Left ventricle myocardium inferior (tissue), 1 donor: ENCODE measurements at places on chromosomes 3 and 15.
A peak's percentile ranks its signal among the peaks of the same experiment; 100 is the strongest.

GRCh38 chr3:100740207-100740606 is 30.9 kb downstream of the TFG start:
- H3K36me3 ChIP-seq = peaks cover 96% of the 10 kb centered on the region
- no peak overlapping the region for H3K4me3 ChIP-seq
- H3K27ac ChIP-seq = no peak overlapping the region
- peaks cover 56% of the 10 kb centered on the region for H3K4me1 ChIP-seq
- no peaks in the 10 kb centered on the region for H3K27me3 ChIP-seq

- H3K4me1 ChIP-seq = no peaks in the 10 kb centered on the region
- no peak overlapping the region for H3K4me3 ChIP-seq
- H3K36me3 ChIP-seq = no peaks in the 10 kb centered on the region
Measured at GRCh38 chr15:48925714-48926223, 38.0 kb downstream of the SHC4 start.

GRCh38 chr3:46301122-46301835 is 52.6 kb upstream of the CCR2 start:
- H3K27ac ChIP-seq = peak overlapping the region; percentile 40
- no peak for DNase-seq
- H3K36me3 ChIP-seq = no peaks in the 10 kb centered on the region
- no peak overlapping the region for H3K4me3 ChIP-seq
- H3K27me3 ChIP-seq = peaks cover 13% of the 10 kb centered on the region
- H3K4me1 ChIP-seq = no peaks in the 10 kb centered on the region

- H3K4me1 ChIP-seq = no peaks in the 10 kb centered on the region
- H3K27ac ChIP-seq = no peak overlapping the region
- H3K4me3 ChIP-seq = peak overlapping the region; percentile 54
- peaks cover 52% of the 10 kb centered on the region for H3K27me3 ChIP-seq
- DNase-seq = peak; percentile 20
Measured at GRCh38 chr3:105353485-105354161, 13.1 kb upstream of the ALCAM start.

DNA sequence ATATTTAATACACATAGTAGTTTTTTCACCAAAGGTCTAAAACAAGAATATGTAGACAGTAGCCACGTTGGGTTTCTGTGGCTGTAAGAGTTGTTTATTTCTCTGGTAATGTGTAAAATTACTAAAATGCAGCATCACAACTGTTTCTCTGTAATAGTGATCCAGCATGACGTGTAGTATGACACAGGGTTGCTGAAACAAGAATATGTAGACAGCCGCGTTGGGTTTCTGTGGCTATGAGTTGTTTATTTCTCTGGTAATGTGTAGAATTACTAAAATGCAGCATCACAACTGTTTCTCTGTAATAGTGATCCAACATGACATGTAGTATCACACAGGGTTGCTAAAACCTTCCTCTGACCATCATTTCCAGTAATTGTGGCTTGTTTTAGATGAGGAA is 153.6 kb upstream of the ZNF717 start:
- no peaks in the 10 kb centered on the region for H3K27me3 ChIP-seq
- no peak overlapping the region for H3K27ac ChIP-seq
- no peaks in the 10 kb centered on the region for H3K4me1 ChIP-seq
- H3K4me3 ChIP-seq = no peak overlapping the region
- DNase-seq = no peak

DNA sequence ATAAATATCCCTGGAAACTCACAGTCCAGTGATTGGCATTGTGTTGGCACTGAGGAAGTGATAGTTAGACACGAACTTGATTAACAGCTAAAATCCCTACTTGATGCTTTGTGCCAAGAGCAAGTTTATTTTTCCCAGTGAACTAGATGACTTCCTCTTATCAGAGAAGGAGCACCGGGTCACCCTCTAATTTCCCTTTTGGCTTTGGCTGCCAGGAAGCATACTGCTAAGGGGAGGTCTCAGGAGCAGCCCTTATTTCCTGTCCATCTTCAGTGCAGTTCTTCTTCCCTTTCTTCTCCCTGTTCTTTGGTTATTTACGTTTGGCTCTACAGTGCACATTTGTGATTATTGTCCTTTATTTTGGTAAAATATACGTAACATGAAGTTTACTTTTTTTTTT is 13.0 kb downstream of the FBLN2 start:
- H3K4me1 ChIP-seq = peaks cover 72% of the 10 kb centered on the region
- peak overlapping the region; percentile 70 for H3K27ac ChIP-seq
- peaks cover 12% of the 10 kb centered on the region for H3K27me3 ChIP-seq
- DNase-seq = no peak
- H3K36me3 ChIP-seq = no peaks in the 10 kb centered on the region

DNA sequence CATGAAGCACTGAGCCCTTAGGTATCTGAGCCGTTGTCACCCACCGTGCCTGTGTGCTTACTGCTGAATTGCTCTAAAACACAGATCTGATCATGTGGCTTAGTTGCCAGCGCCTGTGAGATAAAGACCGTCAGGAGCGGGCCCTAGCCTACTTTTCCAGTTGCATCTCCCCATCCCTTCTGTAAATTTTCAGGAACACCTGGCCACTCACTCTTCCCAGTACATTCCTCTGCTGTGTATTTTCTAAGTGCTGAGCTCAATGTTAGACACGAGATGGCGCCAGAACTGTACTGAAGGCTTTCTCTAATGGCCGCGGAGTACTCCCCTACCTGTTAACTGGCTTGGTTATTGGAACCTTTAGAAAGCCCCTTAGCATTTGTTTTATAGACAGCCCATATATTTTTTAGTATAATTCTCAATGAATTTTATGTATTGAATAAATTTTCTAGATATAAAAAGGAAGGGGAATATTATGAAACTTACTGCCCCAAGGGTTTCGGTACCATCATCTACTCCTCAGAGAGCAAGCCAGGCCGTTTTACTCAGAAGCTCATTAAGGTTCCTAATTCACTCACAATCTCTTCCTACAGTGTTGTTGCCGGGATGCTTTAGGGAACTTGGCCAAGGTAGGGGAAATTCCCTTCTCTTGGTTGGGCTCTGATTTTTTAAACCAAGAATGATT is 16.7 kb upstream of the WNT7A start:
- H3K27ac ChIP-seq = no peak overlapping the region
- H3K4me3 ChIP-seq = peak overlapping the region; percentile 75
- H3K36me3 ChIP-seq = peaks cover 14% of the 10 kb centered on the region
- no peaks in the 10 kb centered on the region for H3K27me3 ChIP-seq

DNA sequence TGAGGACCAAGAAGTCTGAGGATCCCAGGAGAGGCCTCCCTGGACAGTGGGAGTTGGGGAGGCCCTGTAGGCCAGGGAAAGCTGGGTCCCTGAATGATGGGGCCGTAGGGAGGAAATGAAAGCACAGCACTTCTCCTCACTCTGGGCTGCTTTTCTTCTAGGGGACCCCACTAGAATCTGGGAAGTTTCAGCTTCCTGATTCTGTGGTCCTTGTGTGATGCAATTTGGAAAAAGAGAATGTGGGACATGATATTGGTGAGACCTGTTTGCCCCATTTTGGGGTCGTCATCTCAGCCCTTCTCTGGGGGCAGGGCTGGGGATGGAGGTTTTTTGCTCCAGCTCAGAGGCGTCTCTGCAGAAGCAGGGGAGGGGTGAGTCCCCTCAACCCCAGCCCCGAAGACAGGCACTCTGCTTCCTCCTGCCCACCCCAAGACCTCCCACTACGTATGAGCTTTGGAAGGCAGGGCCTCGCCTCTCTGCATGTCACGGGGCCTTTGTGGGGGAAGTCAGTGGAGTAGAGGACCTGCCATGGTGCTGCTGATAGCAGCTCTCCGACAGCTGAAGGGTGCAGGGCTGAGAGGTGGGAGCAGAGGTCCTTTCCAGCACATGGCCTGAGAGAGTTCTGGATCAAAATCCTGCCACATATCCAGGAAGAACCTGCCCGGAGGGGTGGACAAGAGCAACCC is 1.5 kb upstream of the SNX22 start:
- no peak overlapping the region for H3K4me3 ChIP-seq
- H3K27ac ChIP-seq = no peak overlapping the region
- H3K36me3 ChIP-seq = peaks cover 14% of the 10 kb centered on the region
- DNase-seq = no peak
- peaks cover 21% of the 10 kb centered on the region for H3K27me3 ChIP-seq
- H3K4me1 ChIP-seq = peaks cover 54% of the 10 kb centered on the region

GRCh38 chr3:25584011-25584789 is 80.5 kb downstream of the TOP2B start:
- no peak for DNase-seq
- peaks cover 26% of the 10 kb centered on the region for H3K4me1 ChIP-seq
- peaks cover 36% of the 10 kb centered on the region for H3K36me3 ChIP-seq
- H3K4me3 ChIP-seq = no peak overlapping the region
- H3K27me3 ChIP-seq = no peaks in the 10 kb centered on the region

DNA sequence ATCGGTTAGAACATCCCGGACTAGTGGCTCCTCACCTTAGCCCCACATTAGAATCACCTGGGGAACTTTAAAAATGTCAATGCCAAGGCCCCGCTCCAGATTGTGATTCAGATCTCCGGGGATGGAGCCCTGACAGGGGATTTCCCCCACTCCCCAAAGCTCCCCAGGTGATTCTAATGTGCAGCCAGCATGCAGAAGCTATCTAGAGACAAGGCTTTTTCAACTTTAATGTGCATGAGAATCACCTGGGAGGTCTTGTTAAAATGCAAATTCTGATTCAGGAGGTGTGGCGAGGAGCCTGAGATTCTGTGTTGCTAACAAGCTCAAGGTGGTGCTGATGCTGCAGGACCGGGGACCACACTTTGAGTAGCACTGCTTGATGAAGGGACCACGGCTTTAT is 156.7 kb downstream of the RAB11A start:
- no peak overlapping the region for H3K4me3 ChIP-seq
- peaks cover 72% of the 10 kb centered on the region for H3K27me3 ChIP-seq
- DNase-seq = no peak
- no peaks in the 10 kb centered on the region for H3K36me3 ChIP-seq
- H3K4me1 ChIP-seq = no peaks in the 10 kb centered on the region

- DNase-seq = no peak
- H3K36me3 ChIP-seq = no peaks in the 10 kb centered on the region
- H3K27ac ChIP-seq = no peak overlapping the region
- no peak overlapping the region for H3K4me3 ChIP-seq
Measured at GRCh38 chr15:40142428-40142827, 18.4 kb upstream of the BUB1B start.

GRCh38 chr15:43187544-43188155 is 2.4 kb downstream of the CCNDBP1 start:
- H3K36me3 ChIP-seq = peaks cover 37% of the 10 kb centered on the region
- H3K4me3 ChIP-seq = no peak overlapping the region
- no peak for DNase-seq
- peaks cover 63% of the 10 kb centered on the region for H3K4me1 ChIP-seq
- H3K27me3 ChIP-seq = no peaks in the 10 kb centered on the region

DNA sequence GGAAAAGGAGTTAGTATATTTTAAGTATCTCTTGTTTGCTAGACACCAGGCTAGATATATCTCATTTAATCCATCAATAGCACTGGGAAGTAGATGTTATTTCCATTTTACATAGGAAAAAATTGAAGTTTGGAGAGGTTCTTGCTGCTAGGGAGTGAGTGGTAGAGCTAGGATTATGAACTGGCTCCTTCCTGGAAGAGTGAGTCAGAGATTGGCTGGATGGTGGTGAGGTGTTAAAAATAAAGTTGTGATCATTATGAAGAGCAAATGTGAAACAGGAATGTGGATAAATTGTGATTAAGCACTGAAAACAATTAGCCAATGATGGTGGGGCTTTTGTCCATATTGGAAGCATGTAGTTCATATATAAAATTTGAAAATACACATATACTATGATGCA is 234.2 kb downstream of the WNT5A start:
- DNase-seq = no peak
- no peaks in the 10 kb centered on the region for H3K36me3 ChIP-seq
- H3K4me3 ChIP-seq = no peak overlapping the region
- H3K27ac ChIP-seq = no peak overlapping the region

- H3K4me1 ChIP-seq = peaks cover 76% of the 10 kb centered on the region
- H3K27ac ChIP-seq = peak overlapping the region; percentile 58
- H3K36me3 ChIP-seq = peaks cover 45% of the 10 kb centered on the region
- no peaks in the 10 kb centered on the region for H3K27me3 ChIP-seq
Measured at GRCh38 chr15:64851503-64851840, 9.8 kb downstream of the PLEKHO2 start.

DNA sequence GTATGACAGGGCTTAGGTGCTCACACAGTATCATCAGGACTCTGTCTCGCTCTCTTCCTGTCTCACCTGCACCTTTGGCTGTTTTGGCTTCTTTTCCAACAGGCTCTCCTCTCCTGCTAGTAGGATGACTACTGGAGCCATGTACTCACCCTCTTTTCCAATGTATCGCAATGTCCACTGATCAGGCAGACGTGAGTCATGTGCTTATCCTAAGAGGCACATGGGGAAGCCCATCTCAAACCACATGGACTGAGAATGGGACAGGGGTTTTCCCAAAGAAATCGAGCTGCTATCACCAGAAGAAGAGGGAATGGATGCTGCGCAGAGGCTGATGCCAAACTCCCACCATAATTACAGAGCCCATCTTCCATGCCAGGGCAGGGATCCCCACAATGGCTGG is 180.6 kb downstream of the IL5RA start:
- no peaks in the 10 kb centered on the region for H3K4me1 ChIP-seq
- no peak for DNase-seq
- no peak overlapping the region for H3K27ac ChIP-seq
- no peak overlapping the region for H3K4me3 ChIP-seq

GRCh38 chr3:33918126-33918756 is 119.8 kb downstream of the PDCD6IP start:
- no peak overlapping the region for H3K4me3 ChIP-seq
- H3K27me3 ChIP-seq = no peaks in the 10 kb centered on the region
- no peaks in the 10 kb centered on the region for H3K4me1 ChIP-seq
- H3K27ac ChIP-seq = no peak overlapping the region

- H3K4me3 ChIP-seq = no peak overlapping the region
- no peak overlapping the region for H3K27ac ChIP-seq
- H3K27me3 ChIP-seq = peaks cover 37% of the 10 kb centered on the region
- no peak for DNase-seq
- no peaks in the 10 kb centered on the region for H3K4me1 ChIP-seq
Measured at GRCh38 chr15:98146031-98146820, 185.7 kb downstream of the ARRDC4 start.

DNA sequence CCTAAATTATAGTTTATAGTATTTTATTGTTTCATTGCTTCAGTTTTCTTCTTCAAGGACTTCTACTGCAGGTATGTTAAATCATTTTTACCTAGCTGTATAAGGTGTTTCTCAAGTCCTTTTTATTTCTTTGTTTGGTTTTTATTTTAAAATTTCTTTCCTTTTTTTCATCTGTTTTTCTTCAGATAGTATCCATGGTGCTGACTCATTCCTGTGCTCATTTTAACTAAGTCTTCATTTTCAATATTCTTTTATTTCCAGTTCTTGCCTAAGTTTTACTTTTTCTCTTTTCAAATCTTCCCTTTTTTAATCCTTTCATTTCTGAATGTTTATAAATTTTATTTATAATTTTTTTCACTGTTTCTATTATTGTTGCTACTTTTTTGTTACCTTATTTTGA is 42.3 kb upstream of the STIMATE start:
- H3K27me3 ChIP-seq = no peaks in the 10 kb centered on the region
- H3K4me3 ChIP-seq = no peak overlapping the region
- no peak overlapping the region for H3K27ac ChIP-seq
- DNase-seq = no peak
- peaks cover 5% of the 10 kb centered on the region for H3K4me1 ChIP-seq

GRCh38 chr3:119311081-119311925 is 17.1 kb downstream of the ARHGAP31 start:
- H3K36me3 ChIP-seq = peaks cover 30% of the 10 kb centered on the region
- no peak overlapping the region for H3K4me3 ChIP-seq

GRCh38 chr15:29612701-29613100 is 209.6 kb downstream of the TJP1 start:
- no peak overlapping the region for H3K4me3 ChIP-seq
- H3K4me1 ChIP-seq = no peaks in the 10 kb centered on the region
- H3K36me3 ChIP-seq = no peaks in the 10 kb centered on the region
- H3K27ac ChIP-seq = no peak overlapping the region
- H3K27me3 ChIP-seq = peaks cover 82% of the 10 kb centered on the region

- no peaks in the 10 kb centered on the region for H3K4me1 ChIP-seq
- H3K27ac ChIP-seq = no peak overlapping the region
- H3K36me3 ChIP-seq = no peaks in the 10 kb centered on the region
- DNase-seq = peak; percentile 17
- no peak overlapping the region for H3K4me3 ChIP-seq
Measured at GRCh38 chr15:45790325-45790943, 155.6 kb downstream of the SQOR start.
